ENCODE measurements at places on chromosomes 3 and 15.

DNA sequence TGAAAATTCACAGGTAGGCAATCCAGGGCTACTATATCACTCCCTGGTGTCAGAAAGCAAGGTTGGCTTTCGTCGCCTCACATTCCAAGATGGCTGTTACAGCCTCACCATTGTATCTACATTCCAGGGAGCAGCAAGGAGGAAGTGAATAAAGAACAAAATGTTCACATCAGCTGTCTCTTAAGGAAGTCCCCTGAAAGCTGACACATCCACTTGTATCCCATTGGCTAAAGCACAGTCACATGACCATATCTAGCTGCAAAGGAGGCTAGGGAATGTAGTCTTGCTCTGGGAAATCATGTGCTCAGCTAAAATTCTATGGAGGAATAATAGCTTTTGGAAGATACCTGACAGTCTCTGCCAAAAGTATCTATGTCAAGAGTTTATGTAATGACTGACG is 12.8 kb upstream of the GATA2 start:
- DNase-seq = no peak

DNA sequence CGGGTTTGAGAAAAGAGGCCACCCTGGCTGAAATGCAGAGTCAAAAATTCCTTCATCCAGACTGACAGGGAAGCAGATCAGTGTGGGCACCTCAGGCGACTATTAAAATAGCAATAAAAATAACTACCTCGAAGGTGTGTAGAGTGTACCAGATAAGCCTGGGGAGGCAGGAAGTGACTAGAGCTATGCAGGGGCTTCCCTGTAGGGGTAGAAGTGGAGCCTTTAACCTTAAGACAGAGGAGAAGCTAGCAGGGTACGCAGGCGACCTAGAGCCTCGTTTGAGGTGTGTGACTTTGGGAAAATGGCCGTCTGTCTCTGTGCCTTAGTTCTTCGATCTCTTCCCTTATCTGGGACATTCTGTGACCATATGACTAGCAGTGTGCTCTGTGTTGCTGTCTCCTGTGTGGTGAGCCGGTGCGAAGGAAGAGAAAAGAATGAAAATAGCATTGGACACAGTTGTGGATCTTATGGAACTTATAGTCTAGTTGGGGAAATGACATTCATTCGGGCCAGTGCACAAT is 17.6 kb downstream of the BHLHE40 start:
- DNase-seq = no peak

DNA sequence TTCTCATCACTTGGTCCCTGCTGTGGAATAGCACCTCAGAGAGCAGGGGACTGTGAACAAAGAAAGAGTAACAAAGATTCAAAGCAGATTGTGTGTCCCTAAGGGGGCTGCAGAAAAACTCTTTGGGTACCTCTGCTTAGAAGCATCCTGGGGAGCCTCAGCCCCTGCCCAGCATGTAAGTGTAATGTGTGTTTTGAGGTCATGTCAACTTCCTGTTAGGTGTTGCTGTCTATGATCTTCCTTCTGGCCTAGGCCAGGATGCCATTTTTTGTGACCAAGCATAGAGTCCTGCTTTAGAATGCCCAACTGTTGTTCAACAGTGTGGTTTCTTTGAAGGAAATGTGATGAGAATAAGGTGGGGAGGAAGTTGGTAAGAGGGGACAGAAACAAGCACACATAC is 77.1 kb upstream of the BCL6 start:
- no peak for DNase-seq

- DNase-seq = no peak
These were observed 47.4 kb downstream of the PAQR5 start for GRCh38 chr15:69346112-69346511.

DNA sequence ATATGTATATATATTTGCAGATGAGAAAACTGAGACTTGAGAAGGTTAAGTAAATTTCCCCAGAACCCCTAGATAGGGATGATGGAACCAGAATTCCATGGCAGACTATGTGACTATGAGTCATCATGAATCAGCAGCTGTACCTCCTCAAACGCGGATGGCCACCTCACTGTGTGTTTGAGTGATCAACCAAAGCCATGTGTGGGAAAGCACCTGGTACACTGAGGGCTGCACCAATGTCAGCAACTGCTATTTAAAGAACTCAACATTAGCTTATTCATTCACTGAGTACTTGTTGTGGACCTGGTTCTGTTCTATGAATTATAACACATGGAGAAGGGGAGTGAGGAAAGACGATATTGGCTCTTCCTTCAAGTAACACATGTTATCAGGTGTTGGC is 377.0 kb downstream of the GAP43 start:
- DNase-seq = no peak

- DNase-seq = no peak
These were observed 162.4 kb upstream of the GALNT15 start for GRCh38 chr3:16012086-16012485.

- DNase-seq = no peak
These were observed 1.4 kb downstream of the MAP6D1 start for GRCh38 chr3:183823963-183824362.

DNA sequence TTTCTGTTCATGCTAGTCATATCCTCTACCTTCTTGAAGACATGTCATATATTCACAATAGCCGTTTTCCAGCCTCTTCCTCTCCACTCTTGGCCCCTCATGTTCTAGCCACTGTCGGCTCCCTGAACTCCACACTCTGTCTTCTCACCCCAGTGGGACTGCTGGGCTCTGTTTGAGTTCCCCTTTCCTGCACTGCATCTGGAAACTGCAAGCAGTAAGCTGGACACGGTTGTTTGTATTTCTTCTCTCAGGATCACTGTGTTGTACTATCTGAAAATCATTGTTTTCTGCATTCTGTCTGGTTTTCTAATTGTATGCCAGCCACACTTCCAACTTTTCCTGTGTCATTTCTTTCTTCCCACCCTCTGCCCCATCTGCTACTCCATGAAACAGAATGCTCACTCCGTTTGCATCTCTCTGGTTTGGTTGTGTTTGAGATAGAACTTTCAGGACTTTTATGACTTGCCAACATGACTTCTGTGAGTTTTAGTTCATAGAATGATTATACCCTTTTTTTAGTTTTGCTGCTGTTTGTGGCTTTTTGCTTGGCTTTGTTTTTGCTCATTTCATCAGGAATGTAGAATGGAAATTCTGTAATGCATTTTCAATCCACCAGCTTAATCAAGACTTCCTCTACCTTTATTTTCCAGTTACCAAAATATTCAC is 192.3 kb downstream of the PLCL2 start:
- DNase-seq = no peak

DNA sequence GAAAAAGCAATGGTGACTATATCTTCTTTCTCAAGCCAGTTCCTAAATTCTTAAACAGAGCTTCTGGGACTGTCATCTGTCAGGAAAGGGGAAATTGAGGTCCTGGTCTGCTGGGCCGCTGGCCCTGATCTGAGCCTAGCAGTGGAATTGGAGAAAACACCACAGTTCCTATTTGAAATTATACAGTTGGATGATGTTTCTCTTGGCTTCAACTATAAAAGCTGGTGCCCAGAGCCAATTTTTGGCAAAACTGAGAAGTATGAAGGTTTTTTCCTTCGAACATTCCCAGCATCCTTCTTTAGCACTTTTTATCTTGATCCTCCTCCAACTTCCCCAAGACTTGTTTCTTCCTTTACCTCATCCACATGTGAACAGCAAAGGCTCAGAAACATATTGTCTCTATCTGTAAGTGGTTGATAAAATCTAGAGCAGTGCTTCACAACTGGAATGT is 83.9 kb downstream of the CD47 start:
- no peak for DNase-seq

DNA sequence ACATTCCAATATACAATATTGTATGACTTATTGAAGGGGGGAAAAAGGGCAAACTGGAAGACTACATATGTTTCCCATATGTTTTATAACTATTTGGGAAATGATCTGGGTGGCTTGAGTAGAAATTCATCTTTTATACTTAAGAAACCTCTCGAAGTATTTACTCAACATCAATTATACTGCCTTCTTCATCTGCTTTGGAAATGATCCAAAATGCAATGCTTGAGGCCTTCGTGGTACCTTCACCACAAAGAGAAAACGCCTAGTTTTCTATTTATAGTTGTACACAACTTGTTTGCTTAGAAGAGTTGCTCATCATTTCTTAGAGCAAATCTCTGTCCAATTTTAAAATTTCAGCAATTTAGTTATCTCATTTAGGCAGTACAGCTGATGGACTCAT is 18.8 kb downstream of the ACKR4 start:
- DNase-seq = no peak
